ENCODE measurements at places on chromosomes 1 and 21.

- no peak for DNase-seq
Measured at GRCh38 chr1:164863056-164863455, 304.1 kb downstream of the PBX1 start.

DNA sequence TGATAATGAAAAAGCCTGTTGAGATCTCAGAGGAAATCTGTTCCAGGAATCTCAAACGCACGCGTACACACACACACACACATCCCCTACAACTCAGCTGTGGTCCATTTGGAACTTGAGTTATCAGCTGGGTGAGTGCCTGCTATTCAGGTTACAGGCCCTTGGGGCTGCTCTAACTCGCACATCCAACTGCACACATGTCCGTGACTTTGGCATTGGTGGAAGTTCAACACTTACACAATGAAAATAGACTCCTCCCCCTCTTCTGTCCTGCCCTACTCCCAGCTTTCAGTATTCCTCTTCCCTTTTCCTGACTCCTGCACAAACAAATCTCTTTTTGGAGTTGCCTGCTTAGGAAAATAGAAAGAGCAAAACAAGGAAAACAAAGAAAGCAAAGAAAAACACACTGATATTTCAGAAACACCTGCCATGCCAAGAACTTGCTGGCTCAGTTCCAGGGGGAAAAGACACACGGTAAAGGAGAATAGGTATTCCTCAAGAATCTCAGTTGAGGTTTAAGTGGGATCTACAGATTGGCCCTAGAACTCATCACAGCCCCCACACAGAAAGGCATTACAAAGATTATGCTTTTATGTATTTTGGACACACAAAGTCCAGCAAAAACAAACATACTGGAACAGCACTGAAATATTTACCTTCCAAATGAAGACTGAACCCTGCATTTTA is 140.9 kb downstream of the TGFBR3 start:
- DNase-seq, result no peak

DNA sequence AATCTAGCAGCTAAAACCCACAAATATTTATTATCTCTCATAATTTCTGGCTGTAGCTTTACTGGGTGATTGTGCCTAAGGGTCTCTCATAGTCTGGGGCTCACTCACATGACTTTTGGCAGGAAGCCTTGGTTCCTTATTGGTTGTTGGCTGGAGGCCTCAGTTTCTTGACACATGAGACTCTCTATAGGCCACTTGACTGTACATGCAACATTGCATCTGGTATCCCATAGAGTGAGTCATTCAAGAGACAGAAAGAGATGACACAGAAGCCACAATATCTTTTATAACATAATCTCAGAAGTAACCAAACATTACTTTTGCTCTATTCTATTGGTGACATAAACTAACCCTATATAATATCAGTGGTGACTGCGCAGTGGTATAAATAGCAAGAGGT is 128.5 kb upstream of the HNRNPU start:
- no peak for DNase-seq

DNA sequence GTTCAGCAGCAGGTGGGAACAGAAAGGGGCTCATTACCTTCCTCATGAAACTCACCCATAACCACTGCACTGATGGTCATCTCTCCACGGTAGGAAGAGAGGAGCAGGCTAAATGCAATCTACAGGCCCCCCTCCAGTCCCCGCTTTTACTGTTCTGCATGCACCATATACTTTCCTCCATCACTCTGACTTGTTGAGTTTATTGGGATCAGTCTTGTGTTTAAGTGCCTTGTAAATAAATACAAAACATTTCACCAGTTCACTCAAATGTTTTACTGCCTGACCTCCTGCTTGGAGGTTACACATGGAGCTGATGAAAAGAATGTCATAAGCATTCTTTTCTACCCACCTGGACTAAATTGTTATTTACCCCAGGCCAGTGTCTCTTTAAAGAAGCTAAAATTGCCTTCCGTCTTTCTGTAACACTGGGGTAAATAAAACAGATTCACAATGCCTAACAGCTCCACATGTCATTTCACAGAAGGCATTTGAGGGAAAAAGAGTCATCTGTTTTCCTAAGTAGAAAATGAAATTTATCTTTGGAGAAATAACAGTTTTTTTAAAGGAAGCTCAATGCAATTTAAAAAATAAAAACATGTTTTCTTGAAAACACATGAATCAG is 30.7 kb downstream of the PTPN14 start:
- DNase-seq, result no peak

GRCh38 chr1:203278082-203278884 is 27.0 kb upstream of the BTG2 start:
- DNase-seq, result peak; percentile 40

DNA sequence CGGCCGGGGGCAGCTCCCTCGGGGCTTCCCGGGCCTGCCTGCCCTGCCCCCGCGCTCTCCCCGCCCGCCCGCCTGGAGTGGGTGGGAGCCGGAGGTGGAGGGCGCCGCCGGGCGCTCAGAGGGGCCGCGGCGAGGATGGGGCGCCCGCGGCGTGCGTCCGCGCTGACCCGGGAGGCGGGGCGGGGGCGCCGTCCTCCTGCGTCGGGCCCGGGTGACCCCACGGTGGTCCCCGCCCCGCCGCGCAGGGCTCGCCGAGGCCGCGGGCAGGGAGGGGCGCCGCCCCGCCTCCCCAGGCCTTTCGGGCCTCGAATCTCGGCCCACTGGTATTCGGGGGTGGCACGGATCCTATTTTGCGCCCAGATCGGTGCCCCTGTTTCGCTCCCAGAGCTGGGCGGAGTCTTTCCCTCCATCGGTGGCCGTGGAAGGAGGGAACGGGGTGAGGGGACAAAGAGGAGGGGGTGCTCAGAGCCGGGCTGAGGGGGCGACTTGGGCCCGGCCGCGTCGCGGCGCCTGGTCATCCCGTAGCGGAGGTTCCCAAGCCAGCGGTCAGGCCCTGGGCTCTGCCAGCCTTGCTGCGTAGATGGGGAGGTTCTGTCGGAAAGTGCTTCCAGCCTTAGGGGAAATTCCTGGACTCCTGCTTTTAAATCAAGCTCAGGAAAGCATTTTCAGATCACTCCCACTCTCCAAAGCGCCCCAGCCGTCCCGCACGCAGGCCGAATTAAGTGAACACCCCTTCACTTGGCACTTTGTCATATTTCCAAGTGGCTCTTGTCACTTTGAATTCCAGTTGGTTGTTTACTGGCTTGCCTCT is 545 bp downstream of the PATJ start:
- no peak for DNase-seq

DNA sequence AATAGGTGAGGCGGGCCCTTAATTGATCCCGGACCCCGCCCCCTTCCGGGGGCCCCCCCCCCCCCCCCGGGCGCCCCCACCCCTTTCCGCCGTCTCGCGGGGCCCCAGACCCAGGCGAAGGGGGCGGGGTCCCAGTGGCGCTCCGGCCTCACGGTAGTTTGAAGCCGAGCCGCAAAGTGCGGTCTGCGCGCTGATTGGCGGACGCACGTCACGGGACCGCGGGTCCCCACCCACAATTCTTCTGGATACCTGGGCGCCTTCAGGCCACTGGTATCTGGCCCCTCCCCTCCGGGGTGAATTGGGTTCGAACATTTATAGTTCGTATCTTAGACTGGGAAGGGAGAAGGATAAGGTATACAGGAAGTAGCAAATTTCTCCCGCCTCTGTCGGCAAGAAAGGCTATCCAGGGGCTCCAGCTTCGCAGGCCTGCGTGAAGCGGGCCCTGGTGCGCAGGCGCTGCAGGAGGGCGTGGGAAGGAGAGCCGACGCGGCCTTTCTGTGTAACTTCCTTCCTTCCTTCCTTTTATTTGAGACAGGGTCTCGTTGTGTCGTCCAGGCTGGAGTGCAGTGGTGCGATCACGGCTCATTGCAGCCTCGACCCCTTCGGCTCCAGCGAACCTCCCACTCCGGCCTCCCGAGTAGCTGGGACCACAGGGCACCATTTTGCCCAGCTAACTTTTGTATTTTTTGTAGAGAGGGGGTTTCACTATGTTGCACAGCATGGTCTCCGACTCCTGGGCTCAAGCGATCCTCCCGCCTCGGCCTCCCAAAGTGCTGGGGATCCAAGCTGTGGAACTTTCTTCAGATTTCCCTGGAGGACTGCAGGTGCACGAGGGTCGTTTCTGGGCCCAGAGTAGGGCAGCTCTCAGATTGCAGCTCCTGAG is 564 bp upstream of the HMGN1 start:
- peak; percentile 98 for DNase-seq

DNA sequence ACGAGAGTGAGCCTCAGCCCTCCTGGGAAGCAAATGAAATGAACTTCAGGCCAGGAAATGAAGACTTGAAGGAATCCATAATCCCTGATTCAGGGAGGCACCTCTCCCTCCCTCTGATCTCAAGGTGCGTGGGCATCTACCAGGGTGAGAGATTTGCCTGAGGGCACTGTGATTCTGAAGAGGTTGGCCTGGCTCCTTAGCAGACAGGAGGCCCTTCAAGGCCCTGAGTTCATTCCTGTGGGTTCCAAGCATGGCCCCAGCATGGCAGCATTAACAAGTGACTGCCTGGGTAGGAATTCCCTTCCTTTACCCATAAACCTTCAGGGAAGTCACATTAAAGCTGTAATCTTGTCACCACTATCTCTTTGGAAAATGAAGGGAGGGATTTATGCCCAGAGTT is 29.8 kb upstream of the IFNGR2 start:
- no peak for DNase-seq

- no peak for DNase-seq
Measured at GRCh38 chr21:17269760-17270159, 243.1 kb upstream of the CXADR start.

DNA sequence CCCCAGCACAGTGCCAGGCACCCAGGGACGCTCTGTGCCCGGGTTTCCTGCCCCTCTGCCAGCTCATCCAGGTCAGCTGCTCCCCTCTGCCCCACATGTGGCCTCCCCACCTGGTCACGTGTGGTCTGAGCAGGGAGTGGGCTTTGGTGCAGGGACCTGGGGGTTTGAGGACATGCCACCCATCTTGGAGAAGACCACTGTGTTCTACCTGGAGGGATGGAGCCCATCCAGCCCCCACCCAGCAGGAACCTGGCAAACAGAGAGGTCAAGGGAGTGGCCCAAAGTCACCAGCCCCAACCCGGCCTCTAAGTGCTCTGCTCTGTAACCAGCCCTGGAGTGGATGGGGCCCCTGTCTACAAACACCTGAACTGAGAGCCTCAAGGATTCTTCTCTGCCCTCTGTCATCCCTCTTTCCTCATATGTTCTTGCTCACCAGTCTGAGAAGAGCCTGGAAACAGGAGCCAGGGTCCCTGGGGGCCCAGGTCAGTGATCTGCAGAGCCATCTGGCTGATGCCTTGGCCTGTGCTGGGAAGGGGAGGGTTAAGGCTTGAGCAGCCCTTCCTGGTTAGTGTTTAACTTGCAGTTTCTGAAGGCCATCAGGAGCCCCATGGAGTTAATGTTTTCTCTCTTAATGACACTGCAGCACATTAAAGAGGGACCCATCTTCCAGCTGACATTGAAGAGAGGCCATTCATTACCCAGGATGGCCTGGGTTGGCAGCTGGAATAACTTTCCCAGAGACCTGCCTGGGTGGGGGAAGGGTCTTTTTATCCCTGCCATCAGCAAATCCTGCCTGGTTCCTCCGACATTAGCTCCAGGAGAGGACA is 235.4 kb downstream of the PTPRU start:
- DNase-seq, result no peak

- DNase-seq, result no peak
Measured at GRCh38 chr1:166915941-166916340, 39.9 kb upstream of the TADA1 start.

DNA sequence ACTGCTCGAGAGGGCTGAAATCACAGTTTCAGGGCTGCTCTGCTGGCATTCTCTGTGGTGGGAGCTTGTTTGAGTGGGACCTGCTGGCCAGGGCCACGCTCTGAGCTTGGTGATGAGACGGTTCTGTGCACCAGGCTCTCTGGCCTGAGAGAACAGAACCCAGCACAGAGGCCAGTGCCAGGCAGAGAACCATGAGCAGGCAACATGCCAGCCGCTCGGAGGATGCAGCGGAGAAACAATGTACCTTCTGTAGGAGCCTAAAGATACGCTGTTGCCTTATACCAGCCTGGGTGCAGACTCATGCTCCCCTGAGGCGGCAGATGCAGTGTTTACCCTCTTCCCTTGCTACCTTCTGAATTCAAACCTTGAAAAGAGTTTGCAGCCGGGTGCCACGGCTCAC is 10.0 kb downstream of the C2CD2 start:
- no peak for DNase-seq

GRCh38 chr1:236253918-236254637 is 27.7 kb downstream of the ERO1B start:
- no peak for DNase-seq

GRCh38 chr1:232590744-232591082 is 39.2 kb downstream of the SIPA1L2 start:
- no peak for DNase-seq

DNA sequence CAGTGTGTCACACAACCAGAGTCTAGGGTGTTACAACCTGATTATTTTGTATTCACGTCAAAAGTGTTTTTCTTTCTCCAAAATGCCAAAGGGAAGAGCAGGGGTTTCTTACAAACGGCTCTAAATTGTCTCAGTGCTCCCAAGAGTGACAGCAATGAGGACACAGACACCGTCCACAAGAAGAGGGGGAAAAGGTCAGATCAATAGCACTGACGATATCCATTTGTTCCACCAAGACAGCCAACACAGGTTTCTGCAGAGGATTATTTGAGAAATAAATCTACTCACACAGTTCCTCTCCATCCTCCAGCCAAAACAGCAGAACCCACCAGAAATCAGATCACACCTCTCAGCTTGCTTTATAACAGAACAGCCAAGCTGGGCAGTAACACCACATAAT is 193.9 kb downstream of the SEC16B start:
- DNase-seq, result no peak

DNA sequence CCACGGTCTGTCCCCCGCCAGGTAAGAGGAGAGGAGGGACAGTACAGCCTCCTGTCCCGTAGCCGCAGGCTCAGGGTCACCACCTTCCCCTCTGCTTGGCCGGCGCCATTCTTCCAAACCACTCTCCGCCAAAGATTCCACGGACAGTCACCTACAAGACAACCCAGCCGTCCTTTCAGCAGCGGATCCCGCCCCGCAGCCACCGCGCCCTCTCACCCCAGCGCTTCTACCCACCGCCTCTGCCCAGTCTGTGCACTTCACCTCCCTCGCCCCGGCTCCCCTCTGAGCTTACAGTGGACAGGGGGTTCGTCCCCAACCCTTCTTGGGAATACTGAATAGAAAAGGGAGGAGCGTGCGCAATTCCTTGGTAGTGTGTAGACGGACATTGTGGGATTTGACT is 319.6 kb downstream of the FAM72C start:
- no peak for DNase-seq

DNA sequence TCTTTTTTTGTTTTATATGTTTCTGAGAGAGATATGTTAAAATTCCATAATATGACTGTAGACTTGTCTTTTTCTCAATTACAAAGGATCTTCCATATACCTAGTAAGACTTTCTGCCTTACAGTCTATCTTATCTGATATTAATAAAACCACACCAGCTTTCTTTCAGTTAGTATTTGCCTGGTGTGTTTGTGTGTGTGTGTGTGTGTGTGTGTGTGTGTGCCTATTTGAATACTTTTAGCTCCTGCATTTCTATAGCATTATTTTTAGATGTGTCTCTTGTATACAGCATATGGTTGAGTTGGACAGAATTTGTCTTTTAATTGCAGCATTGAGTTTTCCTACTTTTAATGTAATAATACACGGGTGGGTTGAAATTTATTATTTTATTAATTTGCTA is 27.5 kb downstream of the ST6GALNAC3 start:
- no peak for DNase-seq

- no peak for DNase-seq
Measured at GRCh38 chr1:153881751-153882150, 41.0 kb downstream of the GATAD2B start.

GRCh38 chr1:163165119-163165518 is 37.6 kb downstream of the RGS5 start:
- DNase-seq, result no peak

- DNase-seq, result no peak
Measured at GRCh38 chr1:216140730-216141524, 282.3 kb downstream of the USH2A start.

- DNase-seq, result no peak
Measured at GRCh38 chr1:152419917-152420316, 5.9 kb upstream of the CRNN start.
